ENCODE measurements at places on chromosomes 1 and 21.

- peak; percentile 80 for DNase-seq
These were observed 4.9 kb upstream of the ALDH4A1 start for GRCh38 chr1:18907021-18907916.

- no peak for DNase-seq
These were observed 49.0 kb downstream of the TOMM20 start for GRCh38 chr1:235079443-235080296.

DNA sequence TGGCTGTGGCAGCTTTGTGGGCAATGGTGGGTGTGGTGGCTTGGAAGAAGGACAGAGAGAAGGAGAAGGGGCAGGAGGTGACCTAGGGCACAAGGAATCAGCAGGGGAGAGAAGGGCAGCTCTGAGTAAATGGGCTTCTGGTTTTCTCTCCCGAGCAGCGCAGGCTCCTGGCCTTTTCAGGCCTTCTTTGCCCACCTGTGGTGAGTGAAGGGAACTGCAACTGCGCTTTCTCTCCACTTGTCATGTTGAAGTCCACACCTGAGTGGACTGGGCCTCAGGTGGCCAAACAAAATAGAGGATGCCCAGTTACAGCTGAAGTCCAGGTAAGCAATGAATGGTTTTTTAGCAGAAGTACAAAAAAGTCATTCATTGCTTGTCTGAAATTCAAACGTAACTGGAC, 29.4 kb upstream of the KCNA10 start:
- peak; percentile 9 for DNase-seq

DNA sequence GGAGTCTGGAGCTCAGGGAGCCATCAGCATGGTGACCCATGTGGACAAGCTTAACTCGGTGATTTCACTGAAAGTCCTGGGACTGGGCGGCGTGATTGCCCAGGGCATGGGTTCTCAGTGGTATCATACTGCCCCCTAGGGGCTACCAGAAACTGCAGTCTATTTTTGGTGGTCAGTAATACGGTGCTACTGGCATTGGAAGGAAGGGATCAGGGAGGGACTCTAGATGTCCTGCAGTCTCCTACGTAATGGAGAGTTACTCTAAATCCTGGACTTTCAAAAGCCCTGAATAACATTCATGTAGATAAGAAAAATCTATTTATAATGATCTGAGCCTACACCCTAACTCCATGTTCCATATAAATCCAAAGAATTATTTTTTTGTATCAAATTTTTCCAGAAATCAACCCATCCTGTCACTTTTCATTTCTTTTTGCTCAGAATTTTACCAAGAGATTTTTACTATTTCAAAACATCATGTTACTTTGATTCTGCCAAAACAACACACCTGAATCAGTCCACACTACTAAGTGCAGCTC, 37.3 kb downstream of the PABPC4 start:
- DNase-seq: peak; percentile 64

DNA sequence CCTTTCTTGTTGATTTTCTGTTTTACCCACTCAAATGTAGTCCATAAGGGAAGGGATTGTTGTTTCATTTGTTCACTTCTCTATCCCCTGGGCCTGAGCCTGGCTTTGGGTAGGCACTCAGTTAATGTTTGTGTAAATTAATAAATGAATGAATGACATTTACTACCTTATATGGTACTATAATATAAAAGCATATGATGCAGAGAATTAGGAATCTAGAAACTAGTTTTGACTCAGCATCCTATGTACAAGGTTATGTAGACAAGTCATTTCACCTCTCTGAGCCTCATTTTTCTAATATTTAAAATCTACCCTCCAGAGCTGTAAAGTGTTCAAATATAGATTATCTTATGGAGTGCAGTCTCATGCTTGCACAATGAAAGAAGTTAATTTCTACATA, 68.9 kb upstream of the S1PR1 start:
- no peak for DNase-seq

DNA sequence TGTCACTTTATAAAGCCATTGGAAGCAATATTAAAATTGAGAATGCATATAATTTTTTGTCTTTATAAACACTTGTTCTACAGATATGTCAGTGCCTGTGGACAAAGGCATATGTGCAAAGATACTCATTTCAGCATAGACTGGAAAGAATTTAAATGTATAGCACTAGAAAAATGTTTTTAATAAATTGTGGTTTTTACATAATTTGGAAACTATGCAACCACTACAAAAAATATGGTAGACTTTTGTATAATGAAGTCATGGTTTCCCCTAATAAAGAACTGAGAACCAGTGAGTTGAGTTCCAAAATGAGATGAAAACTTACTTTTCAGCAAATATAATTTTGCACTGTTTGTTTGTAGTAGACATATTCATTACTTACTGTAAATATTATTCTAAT, 48.5 kb downstream of the BRINP3 start:
- DNase-seq: no peak

GRCh38 chr1:194103516-194104246, 917.3 kb upstream of the B3GALT2 start:
- DNase-seq: no peak

- DNase-seq: no peak
These were observed 90.4 kb downstream of the BACH1 start for GRCh38 chr21:29389136-29389535.

- no peak for DNase-seq
These were observed 33.3 kb upstream of the SUCO start for GRCh38 chr1:172499636-172500141.

DNA sequence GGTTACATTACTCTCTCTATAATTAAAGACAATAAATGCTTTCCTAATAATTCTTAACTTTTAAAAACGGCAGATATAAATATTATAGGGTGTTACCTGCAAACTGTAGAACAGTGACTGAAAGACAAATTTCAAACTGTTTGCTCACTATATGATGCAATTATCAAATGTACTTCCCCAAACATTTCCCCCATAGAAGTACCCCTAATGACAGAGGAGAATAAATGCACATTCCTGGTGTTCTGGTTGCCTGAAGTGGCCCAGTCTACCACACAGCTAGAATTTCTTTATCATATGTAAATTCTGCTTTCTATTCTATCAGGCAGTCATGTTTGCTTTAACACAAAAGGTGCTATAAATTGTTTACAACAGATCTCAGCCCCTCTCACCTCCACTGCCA, 70.4 kb downstream of the VAV3 start:
- DNase-seq: no peak

GRCh38 chr1:43344267-43344850, 6.7 kb downstream of the MPL start:
- no peak for DNase-seq

GRCh38 chr1:61742620-61743430, 545 bp downstream of the PATJ start:
- peak; percentile 35 for DNase-seq

- DNase-seq: no peak
These were observed 6.6 kb upstream of the STUM start for GRCh38 chr1:226541631-226542622.

DNA sequence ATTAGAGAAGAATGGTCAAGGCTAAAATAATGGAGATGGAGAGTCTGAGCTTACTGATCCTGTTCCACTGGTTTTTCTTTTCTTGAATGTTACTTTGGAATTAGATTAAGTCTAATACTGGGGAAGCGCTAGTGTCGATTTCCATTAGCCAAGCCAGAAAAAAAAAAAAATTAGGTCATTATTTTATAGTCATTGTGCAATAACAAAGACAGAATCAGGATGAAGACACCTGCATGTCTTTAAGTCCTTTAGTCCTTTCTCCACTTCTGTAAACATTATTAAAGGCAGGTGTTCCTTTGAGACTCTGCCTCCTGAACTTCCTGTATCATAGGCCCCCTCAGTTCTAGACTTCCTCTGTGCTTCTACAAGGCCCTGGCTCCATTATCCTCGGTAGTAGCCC, 42.8 kb downstream of the MYSM1 start:
- DNase-seq: no peak

GRCh38 chr1:183883623-183884022, 78.7 kb downstream of the RGL1 start:
- no peak for DNase-seq

DNA sequence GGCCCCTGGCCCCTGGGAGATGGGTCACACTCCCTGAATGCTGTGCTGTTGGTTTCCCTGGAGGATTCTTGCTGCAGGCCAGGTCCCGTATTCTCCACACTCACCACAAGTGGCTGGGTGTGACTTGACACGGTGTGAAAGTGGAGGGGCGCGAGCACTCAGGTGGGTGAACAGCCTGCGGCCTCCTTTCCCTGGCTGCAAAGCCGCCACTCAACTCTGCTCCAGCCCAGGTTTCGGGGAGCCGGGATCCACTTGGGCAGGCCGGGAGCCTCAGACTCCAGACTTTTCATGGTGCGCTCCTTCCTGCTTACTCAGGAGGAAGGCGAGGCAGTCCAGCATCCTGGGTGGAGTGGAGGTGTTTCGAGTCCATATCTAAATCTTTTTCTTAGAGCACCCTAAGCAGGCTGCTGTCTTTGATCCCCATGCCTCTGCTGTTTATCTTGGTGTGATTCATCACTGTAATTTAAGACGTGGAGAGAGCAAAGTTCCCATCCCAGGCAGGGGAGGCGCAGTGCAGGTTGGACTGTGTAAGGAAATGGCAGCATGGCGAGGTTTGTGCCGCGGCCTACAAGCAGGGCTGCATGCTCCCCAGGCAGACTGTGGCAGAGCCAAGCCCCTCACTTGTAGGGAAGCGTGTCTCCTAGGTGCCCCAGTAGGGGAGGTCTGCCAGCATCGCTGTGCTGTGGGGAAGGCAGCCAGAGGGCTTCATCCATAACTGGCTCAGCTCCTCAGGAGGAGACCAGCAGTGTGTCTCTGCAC, 29.6 kb downstream of the VANGL1 start:
- DNase-seq: no peak

GRCh38 chr1:172588296-172589291, 55.6 kb downstream of the SUCO start:
- no peak for DNase-seq

DNA sequence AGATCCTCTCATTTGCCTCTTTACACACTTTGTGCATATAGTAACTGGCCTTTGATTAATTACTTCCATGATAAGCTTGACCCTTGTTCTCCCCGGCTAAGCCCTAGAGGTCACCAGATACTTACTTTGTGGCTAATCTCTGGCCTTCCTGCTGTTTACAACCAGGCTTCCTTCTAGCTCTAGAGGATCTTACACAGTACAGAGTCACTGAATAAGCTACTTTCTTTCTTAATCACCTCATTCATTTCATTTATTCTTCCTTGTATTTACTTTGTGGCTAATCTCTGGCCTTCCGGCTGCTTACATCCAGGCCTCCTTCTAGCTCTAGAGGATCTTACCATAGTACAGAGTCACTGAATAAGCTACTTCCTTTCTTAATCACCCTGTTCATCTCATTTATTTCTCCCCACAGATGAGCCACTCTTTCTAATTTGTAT, 144.3 kb upstream of the C1orf21 start:
- no peak for DNase-seq

- DNase-seq: no peak
These were observed 199.6 kb downstream of the LTN1 start for GRCh38 chr21:28793043-28793442.

DNA sequence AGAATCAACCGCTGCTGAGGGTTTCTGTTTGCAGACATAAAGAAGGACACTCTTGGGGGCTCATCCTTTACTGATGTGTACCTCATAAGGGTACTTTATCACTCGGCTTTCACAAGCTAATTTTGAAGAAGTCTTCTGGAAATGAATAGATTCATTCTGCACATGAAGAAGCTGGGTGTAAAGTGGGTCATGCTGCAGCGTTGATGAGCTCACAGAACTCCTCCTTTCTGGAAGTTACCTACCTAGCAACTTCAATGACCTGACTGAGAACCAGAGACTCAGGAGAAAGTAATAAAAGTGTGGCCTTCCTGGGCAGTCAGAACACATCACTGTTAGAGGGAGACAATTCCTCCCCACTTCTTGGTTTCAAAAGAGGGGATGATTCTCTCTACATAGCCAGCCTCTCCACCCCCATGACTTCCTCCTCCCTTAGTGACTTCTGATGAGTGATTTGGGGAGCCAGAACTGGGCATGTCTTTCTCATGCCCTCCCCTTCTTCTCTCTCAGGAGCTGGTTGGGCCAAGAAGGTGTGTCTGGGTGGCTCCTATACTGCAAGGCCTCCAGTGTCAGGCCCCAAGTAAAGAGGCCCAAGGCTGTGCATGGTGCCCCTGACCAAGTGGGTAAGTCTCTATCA, 27.0 kb downstream of the PCNX2 start:
- no peak for DNase-seq

GRCh38 chr1:14067711-14068110, 367.7 kb downstream of the PRDM2 start:
- no peak for DNase-seq

GRCh38 chr1:7768583-7768982, 2.5 kb upstream of the VAMP3 start:
- DNase-seq: no peak

DNA sequence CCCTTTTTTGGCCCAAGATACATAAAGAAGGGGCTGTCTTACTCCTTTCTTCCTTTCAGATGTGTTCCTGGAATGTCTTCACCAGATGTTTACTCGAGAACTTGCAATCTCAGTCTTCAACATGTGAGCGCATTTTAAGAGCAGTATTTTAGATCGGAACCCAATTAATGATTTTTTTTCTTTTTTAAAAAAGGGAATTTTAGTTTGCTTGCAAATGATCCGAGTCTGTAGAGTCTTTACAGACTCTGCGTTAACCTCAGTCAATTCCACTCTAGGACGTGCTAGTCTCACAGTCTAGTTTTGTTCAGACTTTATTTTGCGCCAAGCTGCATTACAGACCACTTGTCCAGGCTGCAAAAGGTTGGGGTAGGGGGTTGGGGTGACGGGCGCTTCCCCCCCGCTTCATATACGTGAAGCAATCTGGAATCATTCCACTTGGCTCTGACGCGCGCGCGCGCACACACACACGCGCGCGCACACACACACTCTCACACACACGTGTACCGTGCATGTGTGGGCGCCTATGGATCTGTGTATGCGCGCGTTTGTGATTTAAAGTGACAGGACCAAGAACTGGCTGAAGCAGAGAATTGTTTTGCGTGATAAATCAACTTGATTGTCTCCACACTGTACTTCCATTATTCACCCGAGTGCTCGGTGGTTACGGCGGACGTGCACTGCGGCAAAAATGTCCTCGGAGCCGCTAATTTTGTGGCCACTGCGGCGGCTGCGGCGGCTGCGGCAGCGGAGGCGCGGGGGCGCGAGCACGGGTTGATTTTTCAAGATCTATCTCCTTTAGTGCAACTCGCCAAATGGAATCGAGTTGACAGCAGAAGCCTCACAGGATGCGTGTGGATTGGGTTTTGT, 25.6 kb upstream of the NFIA start:
- no peak for DNase-seq

DNA sequence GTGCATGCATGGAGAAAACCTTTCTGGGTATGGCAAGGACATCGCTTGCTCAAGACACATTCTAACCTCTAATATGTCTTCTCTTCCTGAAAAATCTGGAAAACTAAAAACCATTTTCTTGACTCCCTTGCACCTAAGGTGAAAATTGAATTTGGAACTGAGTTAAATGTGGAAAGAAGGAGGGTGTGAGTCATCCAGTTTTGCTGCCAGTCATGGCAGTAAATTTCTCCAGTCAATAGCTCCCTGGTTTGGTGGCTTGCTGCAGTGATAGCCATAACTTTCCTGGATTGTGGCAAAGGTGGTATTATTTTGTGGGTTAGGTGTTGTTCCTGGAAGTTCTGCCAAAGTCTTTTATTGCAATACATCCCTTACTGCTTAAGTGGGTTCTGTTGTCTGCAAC, 2.5 kb downstream of the ZCCHC17 start:
- no peak for DNase-seq

GRCh38 chr1:160710517-160711252, 937 bp downstream of the CD48 start:
- no peak for DNase-seq

Measured in KBM-7 (cell line).